ENCODE measurements at places on chromosomes 16 and 17. TPM values are rescaled to one million over a fixed set of nuclear protein-coding genes. Genes with fewer than 3 reads are reported as not detected.

DNA sequence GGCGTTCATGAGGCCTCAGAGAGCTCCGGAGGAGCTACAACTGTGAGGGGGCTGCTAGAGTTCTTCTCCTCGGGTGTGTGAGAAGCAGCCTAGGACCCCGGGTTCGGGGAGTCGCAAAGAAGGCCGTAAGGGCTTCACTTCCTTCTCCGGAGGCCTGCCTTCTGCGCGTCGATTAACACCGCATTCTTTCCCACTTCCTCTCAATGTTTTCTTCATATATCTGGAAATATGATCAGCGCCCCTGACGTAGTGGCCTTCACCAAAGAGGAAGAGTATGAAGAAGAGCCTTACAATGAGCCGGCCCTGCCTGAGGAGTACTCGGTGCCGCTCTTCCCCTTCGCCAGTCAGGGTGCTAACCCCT lies 449 bp downstream of the SMCR8 start:
- peak overlapping the region; percentile 76 for H3K4me3 ChIP-seq
- DNase-seq, result no peak
- peaks cover 62% of the 10 kb centered on the region for H3K4me1 ChIP-seq

DNA sequence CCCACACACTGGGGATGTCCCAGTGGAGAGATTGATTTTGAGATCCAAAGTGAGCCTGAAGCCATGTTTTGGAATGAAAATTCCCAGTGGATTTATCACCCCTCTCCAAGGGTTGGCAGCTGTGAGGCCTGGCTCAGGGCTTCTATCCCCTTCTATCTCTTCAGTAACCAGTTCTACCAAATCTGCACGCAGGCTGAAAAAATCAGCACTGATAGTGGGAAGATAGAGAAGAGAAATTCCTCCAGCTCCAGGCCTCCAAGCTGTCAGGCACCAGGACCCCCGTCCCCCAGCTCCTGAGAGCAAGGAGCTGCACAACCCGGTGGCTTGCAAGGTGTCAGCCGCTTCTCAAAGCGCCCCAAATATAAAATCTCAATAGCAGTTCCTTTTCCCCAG lies 1.0 kb downstream of the FLOT2 start:
- H3K4me1 ChIP-seq, result peaks cover 74% of the 10 kb centered on the region
- no peaks in the 10 kb centered on the region for H3K36me3 ChIP-seq
- peak overlapping the region; percentile 97 for H3K27ac ChIP-seq
- DNase-seq, result no peak
- H3K27me3 ChIP-seq, result no peaks in the 10 kb centered on the region

- H3K27ac ChIP-seq, result peak overlapping the region; percentile 87
- peaks cover 66% of the 10 kb centered on the region for H3K4me1 ChIP-seq
- no peaks in the 10 kb centered on the region for H3K27me3 ChIP-seq
- H3K36me3 ChIP-seq, result no peaks in the 10 kb centered on the region
- H3K4me3 ChIP-seq, result no peak overlapping the region
- peak; percentile 73 for DNase-seq
Observed at GRCh38 chr17:17711641-17712162, 30.4 kb downstream of the RAI1 start.

DNA sequence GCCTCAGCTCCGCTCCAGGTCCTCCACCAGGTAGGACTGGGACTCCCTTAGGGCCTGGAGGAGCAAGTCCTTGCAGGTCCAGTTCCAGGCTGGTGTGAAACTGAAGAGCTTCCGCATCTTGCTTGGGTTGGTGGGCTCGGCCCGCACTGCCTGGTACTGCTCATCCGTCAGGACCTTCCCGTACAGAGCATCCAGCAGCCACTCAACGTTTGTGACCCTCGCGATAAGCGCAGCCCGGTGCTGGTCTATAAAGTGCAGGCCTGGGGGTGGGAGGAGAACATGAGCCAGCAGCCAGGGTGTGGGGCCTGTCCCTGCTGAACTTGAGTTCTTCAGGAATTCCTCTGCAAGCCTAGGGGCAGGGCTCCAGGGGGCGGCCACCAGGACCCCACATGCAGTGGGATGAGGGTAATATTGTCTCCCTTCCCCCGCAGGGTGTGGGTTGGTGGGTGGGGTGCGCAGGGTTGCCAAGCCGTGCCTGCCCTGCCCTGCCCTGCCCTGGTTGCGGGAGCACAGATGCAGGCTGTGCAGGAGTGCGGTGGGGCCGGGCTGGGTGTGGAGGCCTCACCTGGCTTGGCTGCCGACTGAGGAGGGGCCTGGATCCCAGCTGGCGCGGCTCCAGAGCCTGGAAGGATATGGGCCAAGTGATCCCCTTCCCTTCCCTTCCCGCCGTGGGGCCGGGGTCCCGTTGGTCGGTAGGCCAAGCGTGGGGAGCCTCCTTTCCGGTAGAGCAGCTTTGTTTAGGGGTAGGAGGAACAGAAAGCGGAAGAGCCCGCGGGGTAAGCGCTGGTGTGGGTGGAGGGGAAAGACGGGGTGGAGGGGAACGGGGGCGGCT lies 762 bp downstream of the PYCARD start:
- no peaks in the 10 kb centered on the region for H3K27me3 ChIP-seq
- H3K36me3 ChIP-seq, result peaks cover 2% of the 10 kb centered on the region
- DNase-seq, result peak; percentile 47
- H3K4me3 ChIP-seq, result peak overlapping the region; percentile 77

DNA sequence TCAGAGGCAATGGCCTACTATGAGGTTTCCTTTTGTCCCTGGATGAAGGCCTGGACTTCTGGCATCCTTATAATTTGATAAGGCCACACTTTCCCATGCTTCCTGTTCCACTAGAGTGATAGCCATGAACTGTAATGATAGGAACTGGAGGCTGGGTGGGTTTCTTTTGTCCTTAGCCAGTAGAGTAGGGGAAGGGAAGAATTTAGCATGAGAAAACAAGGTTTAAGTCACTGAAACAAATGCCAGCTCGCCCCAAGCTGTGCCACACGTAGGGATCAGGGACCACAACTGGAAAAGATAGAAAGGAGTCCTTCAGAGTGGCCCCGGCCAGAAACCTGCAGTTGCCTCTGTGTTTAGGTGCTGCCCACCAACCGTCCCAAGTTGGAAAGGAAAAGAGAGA lies 80.9 kb upstream of the C17orf78 start:
- no peak for DNase-seq
- H3K36me3 ChIP-seq, result no peaks in the 10 kb centered on the region
- H3K27me3 ChIP-seq, result no peaks in the 10 kb centered on the region

DNA sequence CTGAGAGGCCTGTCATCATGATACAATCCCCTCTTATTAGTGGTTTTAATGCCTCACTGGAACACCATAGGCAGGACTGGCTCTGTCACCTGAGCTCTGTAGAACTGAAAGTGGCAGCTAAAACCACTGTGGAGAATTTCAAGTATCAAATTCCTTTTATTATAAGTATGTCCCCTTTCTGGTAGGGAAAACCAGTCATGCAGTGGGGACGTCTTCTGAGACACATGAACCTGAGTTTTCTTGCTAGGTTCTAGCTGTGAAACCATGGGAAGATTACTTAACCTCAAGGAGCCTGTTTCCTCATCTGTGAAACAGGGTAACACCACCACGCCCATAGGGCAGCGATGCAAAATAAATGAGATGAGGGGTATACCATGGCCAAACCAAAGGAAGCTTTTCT lies 4.7 kb downstream of the VAC14 start:
- H3K27ac ChIP-seq, result no peak overlapping the region
- no peaks in the 10 kb centered on the region for H3K27me3 ChIP-seq
- H3K4me3 ChIP-seq, result no peak overlapping the region
- H3K4me1 ChIP-seq, result peaks cover 19% of the 10 kb centered on the region
- no peaks in the 10 kb centered on the region for H3K36me3 ChIP-seq
- DNase-seq, result no peak

DNA sequence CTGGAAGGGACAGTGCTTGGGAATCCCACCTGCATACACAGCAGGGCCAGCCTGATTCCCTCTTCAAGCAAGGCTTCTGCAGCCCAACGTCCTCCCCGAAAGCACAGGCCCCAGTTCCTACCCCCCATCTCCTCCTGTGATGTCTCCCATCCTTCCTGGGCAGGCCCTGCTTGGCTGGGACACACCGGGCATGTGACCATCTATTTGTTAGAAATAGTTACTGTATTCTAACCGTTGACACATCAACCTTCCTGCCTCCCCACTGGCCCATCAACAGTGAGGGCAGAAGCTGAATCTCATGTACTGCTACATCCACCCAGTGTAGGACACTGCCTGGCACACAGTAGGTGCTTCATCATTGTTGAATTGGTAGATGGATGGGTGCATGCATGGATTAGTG lies 10.7 kb downstream of the PRR29 start:
- no peaks in the 10 kb centered on the region for H3K4me1 ChIP-seq
- no peaks in the 10 kb centered on the region for H3K27me3 ChIP-seq
- DNase-seq, result no peak
- H3K4me3 ChIP-seq, result no peak overlapping the region
- no peaks in the 10 kb centered on the region for H3K36me3 ChIP-seq

GRCh38 chr17:81380666-81381518 lies 14.4 kb upstream of the BAHCC1 start:
- no peaks in the 10 kb centered on the region for H3K36me3 ChIP-seq
- no peak overlapping the region for H3K27ac ChIP-seq
- no peaks in the 10 kb centered on the region for H3K27me3 ChIP-seq
- H3K4me1 ChIP-seq, result peaks cover 8% of the 10 kb centered on the region

DNA sequence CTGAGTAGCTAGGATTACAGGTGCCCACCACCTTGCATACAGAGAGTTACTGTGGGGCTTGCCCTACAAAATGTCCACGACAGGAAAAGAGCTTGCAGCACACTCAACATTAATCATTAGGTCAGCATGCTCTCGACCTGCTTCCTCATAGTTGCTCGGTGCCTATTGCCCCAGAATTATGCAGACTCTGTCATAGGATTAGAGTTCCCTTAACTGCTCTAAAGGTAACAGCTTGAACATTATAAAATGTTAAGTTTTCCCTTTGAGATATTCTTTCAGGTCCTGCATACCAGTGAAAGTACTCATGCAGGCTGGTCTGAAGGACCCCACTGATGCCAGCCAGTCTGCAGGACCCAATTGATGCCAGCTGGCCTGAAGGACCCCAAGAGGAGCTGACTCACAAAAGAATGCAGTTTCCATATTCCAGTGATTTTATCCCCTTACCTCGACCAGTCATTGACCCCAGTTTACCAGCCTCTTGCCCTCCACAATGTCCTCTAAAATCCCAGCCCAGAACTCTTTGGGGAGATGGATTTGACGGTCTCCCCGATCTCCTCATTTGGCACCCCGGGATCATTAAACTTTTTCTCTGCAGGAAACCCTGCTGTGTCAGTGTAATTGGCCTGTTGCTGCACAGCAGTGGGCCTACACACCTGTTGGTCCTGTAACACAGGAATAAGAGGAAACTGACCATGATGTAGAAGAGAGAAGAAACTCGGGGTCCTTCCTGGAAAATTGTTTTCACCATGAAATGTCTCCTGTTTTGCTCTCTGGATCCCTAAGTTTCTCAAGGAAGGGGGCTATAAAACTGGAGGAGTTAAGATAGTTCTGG lies 10.6 kb downstream of the ICAM2 start:
- no peak overlapping the region for H3K27ac ChIP-seq
- peaks cover 40% of the 10 kb centered on the region for H3K4me1 ChIP-seq
- no peak overlapping the region for H3K4me3 ChIP-seq
- DNase-seq, result no peak
- H3K36me3 ChIP-seq, result no peaks in the 10 kb centered on the region
- H3K27me3 ChIP-seq, result no peaks in the 10 kb centered on the region

- peak; percentile 80 for DNase-seq
- peaks cover 34% of the 10 kb centered on the region for H3K4me1 ChIP-seq
- no peak overlapping the region for H3K4me3 ChIP-seq
- H3K27me3 ChIP-seq, result no peaks in the 10 kb centered on the region
- H3K27ac ChIP-seq, result peak overlapping the region; percentile 88
Observed at GRCh38 chr16:19753815-19754643, 36.0 kb downstream of the IQCK start.

GRCh38 chr16:5704271-5704670 lies 606.7 kb upstream of the EEF2KMT start:
- H3K36me3 ChIP-seq, result no peaks in the 10 kb centered on the region
- no peak for DNase-seq
- no peak overlapping the region for H3K27ac ChIP-seq
- no peak overlapping the region for H3K4me3 ChIP-seq
- H3K27me3 ChIP-seq, result no peaks in the 10 kb centered on the region

DNA sequence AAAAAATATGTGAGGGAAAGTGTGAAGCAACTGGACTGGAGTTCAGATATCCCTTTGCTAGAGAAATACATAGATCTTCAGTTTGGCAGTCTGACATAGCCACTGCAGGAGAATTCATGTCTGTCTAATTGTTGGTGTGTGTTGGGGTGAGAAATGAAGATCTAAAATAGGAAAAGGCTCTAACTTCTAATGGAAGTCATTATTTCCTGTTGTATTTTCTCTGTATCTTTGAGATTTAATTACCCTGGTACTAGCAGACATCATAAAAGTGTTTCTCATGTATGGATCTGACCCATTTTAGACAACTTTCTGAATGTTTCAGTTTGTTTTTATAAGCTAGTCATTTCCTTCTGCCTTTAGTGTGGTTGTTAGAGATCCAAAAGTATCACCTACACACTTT lies 128.3 kb downstream of the NLK start:
- DNase-seq, result no peak
- no peaks in the 10 kb centered on the region for H3K27me3 ChIP-seq
- H3K27ac ChIP-seq, result no peak overlapping the region
- no peaks in the 10 kb centered on the region for H3K4me1 ChIP-seq
- peaks cover 5% of the 10 kb centered on the region for H3K36me3 ChIP-seq

- no peak overlapping the region for H3K27ac ChIP-seq
- H3K36me3 ChIP-seq, result no peaks in the 10 kb centered on the region
- no peaks in the 10 kb centered on the region for H3K27me3 ChIP-seq
- H3K4me3 ChIP-seq, result no peak overlapping the region
- peaks cover 7% of the 10 kb centered on the region for H3K4me1 ChIP-seq
Observed at GRCh38 chr16:66857437-66857836, 13.2 kb downstream of the CA7 start.

GRCh38 chr16:56094231-56094630 lies 97.1 kb upstream of the GNAO1 start:
- no peaks in the 10 kb centered on the region for H3K36me3 ChIP-seq
- no peak overlapping the region for H3K4me3 ChIP-seq
- no peak overlapping the region for H3K27ac ChIP-seq
- DNase-seq, result no peak

DNA sequence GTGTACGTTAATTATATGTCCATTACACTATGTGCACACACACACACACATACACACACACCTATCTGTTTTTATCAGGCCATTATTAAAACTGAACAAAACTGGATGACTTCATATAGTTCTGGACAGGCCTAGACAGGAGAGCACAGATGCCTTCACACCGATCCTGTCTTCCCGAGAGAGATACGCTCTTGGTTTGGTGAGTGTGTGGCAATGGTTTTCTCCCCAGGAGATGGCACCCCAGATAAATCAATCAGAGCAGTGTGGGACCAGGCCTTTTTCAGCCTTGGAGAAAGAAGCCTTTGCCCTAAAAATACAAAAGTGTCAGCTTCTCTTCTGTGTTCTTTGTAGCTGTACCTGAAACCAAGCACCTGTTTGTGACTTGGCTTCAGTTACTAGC lies 83.7 kb downstream of the CPPED1 start:
- H3K27me3 ChIP-seq, result no peaks in the 10 kb centered on the region
- no peak for DNase-seq
- no peaks in the 10 kb centered on the region for H3K4me1 ChIP-seq

GRCh38 chr17:66941249-66941648 lies 23.3 kb upstream of the CACNG4 start:
- no peaks in the 10 kb centered on the region for H3K4me1 ChIP-seq
- no peaks in the 10 kb centered on the region for H3K27me3 ChIP-seq
- H3K4me3 ChIP-seq, result no peak overlapping the region
- H3K27ac ChIP-seq, result no peak overlapping the region
- no peaks in the 10 kb centered on the region for H3K36me3 ChIP-seq

The SLC35B1 gene
- total RNA-seq, result 36.2 TPM

The MRPS7 gene
- 6.7 TPM for total RNA-seq

The KRTAP1-1 gene
- not detected for total RNA-seq

All from stomach (tissue), 19 donors.